ENCODE measurements at places on chromosomes 13 and 19. TPM values are rescaled to one million over a fixed set of nuclear protein-coding genes. Genes with fewer than 3 reads are reported as not detected.
A peak's percentile ranks its signal among the peaks of the same experiment; 100 is the strongest.

The JSRP1 gene
- total RNA-seq, result 73.2 TPM

The ZNF578 gene
- total RNA-seq, result 5.9 TPM

GRCh38 chr19:570937-571565, 1.3 kb upstream of the BSG start:
- peaks cover 8% of the 10 kb centered on the region for H3K27me3 ChIP-seq
- H3K4me3 ChIP-seq, result peak overlapping the region; percentile 72
- H3K27ac ChIP-seq, result peak overlapping the region; percentile 93
- DNase-seq, result peak; percentile 59

DNA sequence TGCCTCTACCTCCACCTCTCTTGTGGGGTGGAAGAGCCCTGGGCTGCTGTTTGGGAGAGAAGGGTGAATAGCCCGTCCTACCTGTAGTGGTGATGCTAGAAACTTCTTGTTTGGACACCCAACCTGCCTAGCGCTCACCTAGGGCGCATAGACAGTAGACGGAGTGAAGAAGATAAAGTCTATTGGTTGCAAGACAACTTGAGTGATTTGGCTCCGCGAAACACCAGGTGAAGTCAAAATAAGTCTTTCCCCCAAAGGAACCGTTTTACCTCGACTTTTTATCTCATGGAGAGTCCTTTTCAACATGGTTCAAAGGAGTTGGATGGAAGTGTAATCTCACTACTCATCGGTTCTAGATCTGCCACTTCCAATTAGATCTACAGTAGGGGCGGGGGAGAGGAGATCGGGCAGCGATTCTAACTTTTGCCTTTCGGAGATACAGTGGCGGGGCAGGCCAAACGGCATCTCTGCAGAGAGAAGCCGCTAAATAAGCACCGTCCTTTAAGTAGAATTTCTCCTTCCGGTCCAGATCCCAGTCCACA, 694 bp upstream of the ZIC5 start:
- no peaks in the 10 kb centered on the region for H3K36me3 ChIP-seq
- DNase-seq, result no peak
- H3K4me1 ChIP-seq, result peaks cover 27% of the 10 kb centered on the region
- peaks cover 89% of the 10 kb centered on the region for H3K27me3 ChIP-seq

Measured in muscle of leg (tissue), 16 donors.